ENCODE measurements at places on chromosomes 6 and 20.

GRCh38 chr20:10856237-10857015 is 182.6 kb upstream of the JAG1 start:
- DNase-seq: no peak

- no peak for DNase-seq
Measured at GRCh38 chr6:106870069-106870468, 104.5 kb downstream of the CD24 start.

GRCh38 chr6:82955841-82956240 is 109.8 kb downstream of the UBE3D start:
- no peak for DNase-seq

DNA sequence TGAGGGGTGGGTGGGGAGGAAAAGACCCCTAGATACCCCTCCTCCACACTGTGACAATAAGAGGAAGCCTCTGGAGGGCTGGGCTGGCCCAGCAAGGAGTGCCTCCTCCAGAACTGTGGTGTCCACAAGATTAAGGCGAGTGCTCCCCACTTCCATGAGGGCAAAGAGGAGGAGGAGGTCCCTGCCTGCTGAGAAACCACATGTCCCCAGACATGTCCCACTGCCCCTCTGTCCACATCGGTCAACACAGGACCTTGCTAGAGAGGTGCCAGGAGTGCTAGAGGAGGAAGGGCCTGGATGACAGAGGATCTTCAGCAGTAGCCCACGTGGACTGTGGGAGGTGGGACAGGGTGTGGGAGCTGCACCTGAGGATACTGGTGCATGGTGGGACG is 3.1 kb downstream of the RAET1G start:
- DNase-seq: no peak

GRCh38 chr6:128395188-128395587 is 125.2 kb downstream of the PTPRK start:
- DNase-seq: no peak

DNA sequence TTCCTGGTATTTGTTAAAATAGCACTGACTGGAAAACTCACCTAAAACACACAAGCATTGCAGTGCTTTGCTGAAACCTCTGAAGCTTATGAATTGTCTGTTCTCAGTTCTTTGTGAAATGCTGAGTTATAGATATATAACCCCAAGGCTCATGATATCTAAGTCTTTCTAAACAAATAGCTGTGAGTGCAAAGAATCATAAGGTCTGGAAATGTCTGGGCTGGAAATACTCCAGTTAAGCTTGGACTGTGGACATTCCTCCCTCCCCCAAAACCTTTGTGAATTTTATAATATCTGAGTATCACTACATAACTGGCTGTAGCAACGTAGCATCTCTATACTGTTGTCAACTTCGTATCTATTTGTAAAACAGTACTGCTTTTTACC is 69.1 kb downstream of the CBLN4 start:
- DNase-seq: no peak
